ENCODE measurements at places on chromosomes 16 and 17.

GRCh38 chr16:75193265-75193650 is 13.7 kb downstream of the CTRB2 start:
- DNase-seq, result no peak

GRCh38 chr16:83954577-83955016 is 1.6 kb downstream of the OSGIN1 start:
- DNase-seq, result peak; percentile 74

GRCh38 chr16:1726661-1727502 is 20.9 kb downstream of the MAPK8IP3 start:
- DNase-seq, result no peak

DNA sequence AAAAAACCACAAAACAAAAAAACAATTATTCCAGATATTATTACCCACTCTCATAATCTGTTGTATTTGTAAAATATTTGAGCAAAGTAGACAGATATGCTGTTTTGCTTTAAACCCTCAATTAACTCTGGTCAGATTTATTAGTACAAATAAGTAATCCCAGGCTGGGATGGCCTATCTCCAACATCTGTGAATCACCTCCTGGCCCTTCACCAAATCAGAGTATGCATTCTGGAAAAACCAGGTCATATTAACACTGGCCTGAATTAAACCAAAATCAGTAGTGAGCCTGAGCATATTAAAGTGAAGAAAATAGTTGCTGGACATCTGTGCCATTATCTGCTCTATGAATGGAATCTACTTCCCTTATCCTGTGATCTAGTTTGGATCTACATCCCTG is 41.0 kb downstream of the STAT3 start:
- peak; percentile 85 for DNase-seq

DNA sequence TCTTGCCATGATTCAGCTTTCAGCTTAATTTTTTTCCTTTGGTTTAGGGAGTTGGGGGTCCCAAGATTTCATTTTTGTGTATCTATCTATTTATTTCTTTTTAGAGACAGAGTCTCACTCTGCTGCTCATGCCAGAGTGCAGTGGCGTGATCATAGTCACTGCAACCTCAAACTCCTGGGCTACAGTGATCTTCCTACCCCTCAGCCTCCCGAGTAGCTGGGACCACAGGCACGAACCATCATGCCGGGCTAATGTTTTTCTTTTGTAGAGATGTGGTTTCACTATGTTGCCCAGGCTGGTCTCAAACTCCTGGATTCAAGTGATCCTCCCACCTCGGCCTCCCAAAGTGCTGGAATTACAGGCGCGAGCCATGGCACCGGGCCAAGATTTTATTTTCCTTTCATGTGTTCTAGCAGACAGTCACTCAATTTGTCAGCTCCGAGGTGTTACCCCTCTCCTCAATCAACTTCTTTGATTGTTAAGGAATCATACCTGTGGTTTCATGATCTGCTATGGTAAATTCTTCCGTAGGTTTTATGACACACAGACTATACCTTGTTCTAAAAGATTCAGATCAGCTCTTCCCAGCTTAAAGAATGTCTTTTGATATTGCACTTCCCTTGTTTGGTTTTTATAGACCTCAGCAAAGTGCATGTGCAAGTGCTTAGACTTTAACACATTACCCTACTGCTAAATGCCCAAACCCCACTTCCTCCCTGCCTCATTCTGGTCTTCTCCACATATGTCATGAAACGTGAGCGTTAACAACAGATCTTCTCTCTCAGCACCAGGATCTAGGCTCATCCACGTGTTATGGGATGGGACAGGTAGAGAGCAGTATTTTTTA is 13.0 kb downstream of the UNC45B start:
- no peak for DNase-seq

DNA sequence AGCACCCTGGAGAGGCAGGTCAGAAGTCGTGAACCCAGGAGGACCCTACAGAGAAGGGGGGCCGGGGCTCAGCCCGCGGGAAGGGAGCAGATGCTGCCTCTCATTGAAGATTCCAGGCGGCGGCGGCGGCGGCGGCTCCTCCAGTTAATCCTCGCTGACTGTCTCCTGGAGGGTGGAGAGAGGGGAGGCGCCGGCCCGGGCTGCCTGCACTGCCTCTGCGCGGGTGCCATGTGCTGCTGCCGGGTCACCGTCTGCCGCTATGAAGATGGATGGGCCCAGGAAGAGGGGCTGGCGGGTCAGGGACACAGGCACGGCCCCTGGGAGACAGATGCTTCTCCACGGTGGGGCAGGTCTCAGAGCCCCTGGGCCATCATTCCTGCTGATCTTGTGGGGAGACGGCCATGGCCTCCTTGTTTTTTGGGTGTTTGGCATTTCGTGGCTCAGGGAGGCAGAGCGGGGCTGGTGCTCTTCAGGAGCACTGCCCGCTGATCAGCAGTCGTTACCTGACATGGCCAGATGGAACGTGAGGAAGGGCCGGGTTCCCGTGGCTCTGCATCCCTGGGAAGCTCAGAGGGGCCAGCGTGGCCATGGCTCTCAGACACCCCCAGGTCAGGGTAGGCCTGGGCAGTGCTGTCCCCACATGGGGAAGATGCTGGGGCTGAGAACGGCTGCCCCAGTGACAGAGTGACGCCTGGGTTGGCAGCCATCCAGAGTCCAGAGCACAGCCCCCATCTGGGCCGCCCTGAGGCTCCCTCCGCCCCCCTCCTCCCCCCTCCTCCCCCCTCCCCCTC is 36.1 kb downstream of the GINS2 start:
- peak; percentile 77 for DNase-seq

DNA sequence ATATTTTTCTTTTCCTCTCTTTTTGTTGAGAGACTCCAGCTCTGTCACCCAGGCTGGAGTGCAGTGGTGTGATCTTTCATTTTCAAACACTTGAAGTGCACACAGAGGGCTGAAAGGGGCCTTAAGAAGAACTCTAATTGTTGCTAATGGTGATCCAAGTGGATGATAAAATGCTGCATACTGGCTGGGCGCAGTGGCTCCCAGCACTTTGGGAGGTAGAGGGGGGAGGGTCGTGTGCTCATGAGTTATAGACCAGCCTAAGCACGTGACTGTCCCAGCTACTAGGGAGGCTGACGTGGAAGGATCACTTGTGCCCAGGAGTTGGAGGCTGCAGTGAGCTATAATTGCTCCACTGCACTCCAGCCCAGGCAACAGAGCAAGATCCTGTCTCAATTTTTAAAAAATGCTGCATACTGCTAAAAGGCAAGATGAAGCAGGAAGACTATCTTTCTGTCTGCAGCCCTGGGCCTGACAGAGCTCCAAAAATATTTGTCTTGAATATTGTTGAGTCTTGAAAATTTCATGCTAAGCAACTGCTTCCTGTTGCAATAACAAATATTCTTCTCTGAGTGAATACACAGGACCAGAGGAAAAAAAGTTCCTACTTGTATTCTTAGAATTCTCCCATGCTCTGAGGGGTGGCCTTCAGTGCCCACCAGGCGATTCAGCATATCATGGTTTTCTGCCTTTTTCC is 63.7 kb upstream of the AKTIP start:
- DNase-seq, result peak; percentile 15

DNA sequence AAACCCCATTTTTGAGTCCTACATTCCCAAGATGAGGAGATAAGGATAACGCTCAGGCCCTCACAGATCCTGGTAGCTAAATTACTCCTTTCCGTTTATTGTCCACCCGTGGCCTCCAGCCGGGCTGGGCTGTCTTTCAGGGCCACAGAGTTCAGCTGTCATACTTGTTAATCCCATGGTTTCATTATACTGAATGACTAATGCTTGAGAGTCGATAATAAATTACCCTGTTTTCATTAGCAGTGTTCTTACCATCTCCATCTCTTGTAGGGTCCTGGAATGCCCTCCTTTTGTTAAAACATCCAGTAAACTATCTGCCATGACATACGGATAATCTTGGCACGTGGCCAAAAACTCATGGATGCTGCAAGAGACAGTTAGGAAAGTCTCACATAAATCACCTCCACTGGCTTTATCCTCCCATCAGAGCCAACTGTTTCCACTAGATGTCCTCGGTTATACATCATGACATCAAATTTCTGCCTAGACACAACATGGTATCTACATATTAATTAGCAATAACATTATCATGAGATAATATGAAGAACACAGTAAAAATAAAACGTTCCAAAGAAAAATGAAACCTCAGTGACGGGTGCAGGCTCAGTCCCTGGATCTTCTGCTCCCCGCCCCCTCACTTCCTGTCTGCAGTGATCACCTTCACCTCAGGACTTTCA is 45.3 kb downstream of the BRD7 start:
- DNase-seq, result peak; percentile 44

GRCh38 chr17:31291820-31292219 is 5.2 kb downstream of the OMG start:
- peak; percentile 86 for DNase-seq

GRCh38 chr16:54480429-54480828 is 193.8 kb upstream of the IRX3 start:
- DNase-seq, result no peak

GRCh38 chr16:86985648-86986015 is 331.6 kb downstream of the C16orf95 start:
- DNase-seq, result no peak

GRCh38 chr17:64662774-64663367 is 764 bp upstream of the SMURF2 start:
- DNase-seq, result no peak

- DNase-seq, result no peak
Measured at GRCh38 chr17:14225254-14225980, 11.2 kb downstream of the CDRT15 start.

DNA sequence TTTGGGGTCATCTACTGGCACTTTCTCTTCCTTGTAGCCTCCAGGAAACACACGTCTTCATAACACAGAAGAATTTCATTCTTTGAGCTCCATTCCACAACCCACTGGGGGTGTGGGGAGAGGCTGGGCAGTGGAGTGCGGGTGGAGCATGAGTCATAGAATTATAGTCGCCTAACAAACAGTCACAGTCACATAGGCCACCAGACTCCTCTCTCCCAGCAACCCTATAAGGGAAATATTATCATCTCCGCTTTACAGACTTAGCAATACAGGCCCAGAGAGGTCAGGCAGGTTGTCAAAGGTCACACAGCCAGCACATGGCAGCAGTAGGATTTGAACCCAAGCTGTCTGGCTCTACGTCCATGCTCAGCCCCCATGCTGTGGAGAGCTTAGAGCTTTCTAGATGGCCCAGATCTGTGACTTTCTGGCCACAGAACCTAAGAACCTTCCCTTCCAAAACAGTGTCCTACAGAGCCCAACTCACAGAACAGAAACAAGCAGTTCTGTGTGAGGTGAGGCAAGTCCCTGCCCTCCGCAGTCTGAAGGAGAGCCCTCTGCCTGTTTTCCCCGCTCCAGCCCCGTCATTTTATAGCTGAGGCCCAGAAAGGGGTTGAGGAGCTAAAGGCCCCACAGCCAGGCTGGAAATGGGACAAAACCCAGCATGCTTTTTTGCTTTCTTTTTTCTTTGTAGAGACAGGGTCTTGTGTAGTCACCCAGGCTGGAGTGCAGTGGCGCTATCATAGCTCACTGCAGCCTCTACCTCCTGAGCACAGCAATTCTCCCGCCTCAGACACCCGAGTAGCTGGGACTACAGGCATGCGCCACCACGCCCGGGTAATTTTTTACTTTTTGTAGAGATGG is 10.7 kb upstream of the LITAF start:
- peak; percentile 57 for DNase-seq

- DNase-seq, result peak; percentile 53
Measured at GRCh38 chr16:87661561-87661960, 59.3 kb downstream of the JPH3 start.

DNA sequence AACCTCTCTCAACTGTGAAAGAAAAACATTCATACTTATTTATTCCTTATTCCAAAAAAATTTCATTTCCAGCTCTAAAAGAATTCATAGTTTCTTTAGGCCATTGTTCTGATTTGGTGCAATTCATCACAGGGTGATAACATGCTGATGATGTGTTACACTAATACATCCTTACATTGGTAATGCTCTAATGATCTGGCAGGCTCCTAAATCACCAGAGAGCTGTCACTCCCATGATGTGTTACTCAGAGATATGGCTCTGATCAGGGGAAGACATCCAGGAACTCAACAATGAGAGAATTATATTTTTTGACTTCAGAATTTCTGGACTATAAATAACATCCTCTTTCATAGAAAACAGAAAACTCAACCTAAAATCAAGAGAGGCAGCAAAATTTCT is 209.3 kb downstream of the CHD9NB start:
- no peak for DNase-seq

DNA sequence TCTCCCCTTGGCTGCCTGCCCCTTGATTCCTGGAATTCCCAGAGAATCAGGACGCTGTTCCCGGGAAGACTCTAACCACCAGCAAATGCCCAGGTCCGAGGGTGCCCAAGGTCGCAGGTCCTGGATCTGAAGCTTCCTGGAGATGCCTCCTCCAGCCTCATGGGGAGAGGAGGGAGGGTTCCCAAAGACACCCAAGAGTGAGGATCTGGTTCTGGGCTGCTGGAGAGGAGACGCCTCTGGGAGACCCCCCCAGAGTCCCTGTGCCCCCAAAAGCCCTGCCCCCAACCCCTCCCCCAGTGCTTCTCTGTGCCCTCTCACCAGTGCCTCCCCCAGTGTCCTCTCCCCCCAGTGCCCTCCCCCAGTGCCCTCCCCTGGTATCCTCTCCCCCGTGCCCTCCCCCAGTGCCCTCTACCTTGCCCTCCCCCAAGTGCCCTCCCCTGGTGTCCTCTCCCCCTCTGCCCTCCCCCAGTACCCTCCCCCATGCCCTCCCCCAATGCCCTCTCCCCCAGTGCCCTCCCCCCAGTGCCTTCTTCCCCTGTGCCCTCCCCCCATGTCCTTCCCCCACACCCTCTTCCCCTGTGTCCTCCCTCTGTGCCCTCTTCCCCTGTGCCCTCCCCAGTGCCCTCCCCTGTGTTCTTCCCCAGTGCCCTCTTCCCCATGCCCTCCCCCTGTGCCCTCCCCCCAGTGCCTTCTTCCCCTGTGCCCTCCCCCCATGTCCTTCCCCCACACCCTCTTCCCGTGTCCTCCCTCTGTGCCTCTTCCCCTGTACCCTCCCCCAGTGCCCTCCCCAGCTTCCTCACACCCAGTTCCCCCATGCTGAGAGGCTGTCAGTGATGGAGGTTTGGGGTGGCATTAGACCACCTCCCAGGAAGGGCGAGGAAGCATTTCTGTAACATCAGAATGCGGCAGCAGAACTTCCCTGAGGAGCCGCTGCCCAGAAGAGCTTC is 6.3 kb upstream of the SECTM1 start:
- peak; percentile 54 for DNase-seq

GRCh38 chr17:20784100-20784665 is 204.7 kb downstream of the CDRT15L2 start:
- no peak for DNase-seq

DNA sequence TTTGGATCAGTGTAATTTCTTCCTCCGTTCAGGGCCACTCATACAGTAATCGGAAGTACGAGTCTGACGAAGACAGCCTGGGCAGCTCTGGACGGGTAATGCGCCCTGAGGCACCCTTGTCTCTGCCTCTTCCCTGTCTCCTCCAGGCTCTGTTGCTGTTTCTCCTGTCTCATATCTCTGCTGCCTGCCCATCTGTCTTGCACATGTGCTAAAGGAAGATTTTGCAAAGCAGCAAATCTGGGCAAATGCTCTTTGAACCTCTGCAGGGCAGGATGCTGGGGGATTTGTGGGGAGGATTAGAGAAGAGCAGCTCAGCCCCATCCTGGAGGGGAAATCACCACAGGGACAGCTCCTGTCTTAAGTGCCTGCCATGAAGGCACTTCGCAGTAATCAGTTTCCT is 32.4 kb upstream of the POLR3E start:
- DNase-seq, result no peak

All from fibroblast of skin of scalp (primary cell).